Transverse colon (tissue), 4 donors: ENCODE measurements at places on chromosomes 2 and 18. TPM values are rescaled to one million over a fixed set of nuclear protein-coding genes. Genes with fewer than 3 reads are reported as not detected.

- no peak for DNase-seq
- no peak overlapping the region for H3K4me3 ChIP-seq
- no peaks in the 10 kb centered on the region for H3K4me1 ChIP-seq
- peaks cover 74% of the 10 kb centered on the region for H3K36me3 ChIP-seq
- H3K27me3 ChIP-seq = no peaks in the 10 kb centered on the region
These were observed 29.9 kb upstream of the FBLN7 start for GRCh38 chr2:112108178-112108832.

DNA sequence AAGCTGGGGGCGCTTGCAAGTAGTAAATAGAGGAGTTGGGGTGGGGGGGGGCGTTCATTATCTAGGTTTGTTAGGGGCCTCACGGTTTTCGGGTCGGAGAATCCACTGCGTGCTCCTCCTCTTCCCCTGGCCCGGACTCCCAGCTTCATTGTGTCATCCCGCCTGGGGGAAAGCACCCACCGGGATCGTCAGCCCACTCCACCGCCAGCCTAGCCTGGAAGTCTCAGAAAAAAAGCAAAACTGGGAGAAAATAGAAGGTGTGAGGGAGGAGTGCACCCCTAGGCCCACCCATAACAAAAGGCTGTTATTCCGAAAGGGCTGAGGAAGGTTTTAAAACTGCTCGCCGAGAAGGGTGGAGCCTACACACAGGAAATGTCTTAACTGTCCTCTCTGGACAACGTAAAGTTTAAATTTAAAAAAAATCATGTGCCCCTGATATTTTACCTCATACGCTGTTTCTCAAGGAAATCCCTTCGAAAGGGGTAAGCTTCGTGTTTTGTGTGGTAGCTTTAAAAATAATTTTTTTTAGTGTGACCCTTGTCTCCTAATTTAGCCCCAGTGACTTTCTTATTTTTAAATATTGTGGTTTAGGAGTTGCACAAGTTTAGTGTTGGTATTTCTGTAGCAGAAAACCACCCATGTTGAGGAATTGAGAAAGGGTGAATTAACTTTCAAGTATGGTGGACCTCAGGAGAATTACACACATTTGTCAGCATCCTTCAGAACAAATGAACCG, 104.2 kb downstream of the SPTBN1 start:
- peak; percentile 69 for DNase-seq
- peak overlapping the region; percentile 52 for H3K4me3 ChIP-seq
- H3K36me3 ChIP-seq = no peaks in the 10 kb centered on the region
- peak overlapping the region; percentile 98 for H3K27ac ChIP-seq
- no peaks in the 10 kb centered on the region for H3K27me3 ChIP-seq

GRCh38 chr2:190569994-190570755, 35.7 kb upstream of the NEMP2 start:
- no peaks in the 10 kb centered on the region for H3K27me3 ChIP-seq
- no peaks in the 10 kb centered on the region for H3K36me3 ChIP-seq
- H3K27ac ChIP-seq = no peak overlapping the region

Gene NEU2
- not detected for total RNA-seq
